ENCODE measurements at places on chromosomes 6 and 20.

DNA sequence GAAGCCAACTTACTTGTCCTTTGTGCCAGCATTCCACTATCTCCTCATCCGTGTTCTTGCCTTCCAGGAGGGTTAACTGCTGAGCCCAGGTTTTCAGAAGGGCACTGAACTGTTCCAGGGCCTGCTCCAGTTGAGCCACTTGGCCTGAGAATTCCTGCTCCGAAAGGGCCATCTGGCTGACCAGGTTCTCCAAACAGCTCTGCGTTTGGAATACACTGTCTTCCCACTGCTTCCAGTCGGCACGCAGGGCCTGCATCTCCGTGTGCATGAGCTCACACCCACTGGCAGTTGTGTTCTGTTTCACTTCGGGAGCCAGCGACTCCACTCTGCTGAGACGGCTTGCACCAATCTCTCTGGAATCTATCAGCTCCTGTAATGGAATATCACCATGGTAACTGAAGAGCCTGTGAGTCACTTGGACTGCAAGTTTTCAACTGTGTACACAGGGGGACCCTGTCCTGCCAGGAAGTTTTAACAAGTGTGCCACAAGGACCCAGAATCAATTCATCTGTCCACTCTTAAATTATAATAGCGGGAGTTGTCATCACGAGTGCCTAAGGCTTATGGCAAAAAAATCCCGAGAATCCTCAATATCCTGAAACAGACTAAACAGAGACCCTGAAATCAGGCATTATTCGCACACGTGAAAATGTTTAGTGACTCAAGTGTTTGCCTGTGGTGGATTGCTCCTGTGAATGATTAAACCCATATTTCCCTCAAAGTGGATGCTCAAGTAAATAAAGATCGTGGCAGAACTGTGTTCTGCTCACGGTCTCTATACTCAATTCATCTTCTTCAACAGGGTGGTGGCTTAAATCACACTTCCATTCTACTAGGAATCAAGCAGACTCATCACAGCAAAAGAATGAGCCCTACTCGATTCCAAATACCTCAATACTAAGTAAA, 255.9 kb downstream of the SYNE1 start:
- H3K4me1 ChIP-seq, result no peaks in the 10 kb centered on the region
- no peak for DNase-seq
- H3K27me3 ChIP-seq, result no peaks in the 10 kb centered on the region
- no peaks in the 10 kb centered on the region for H3K36me3 ChIP-seq
- peak overlapping the region; percentile 51 for H3K4me3 ChIP-seq

GRCh38 chr6:119482850-119483285, 133.3 kb upstream of the MAN1A1 start:
- DNase-seq, result no peak
- no peak overlapping the region for H3K27ac ChIP-seq
- H3K36me3 ChIP-seq, result no peaks in the 10 kb centered on the region
- H3K27me3 ChIP-seq, result no peaks in the 10 kb centered on the region
- no peaks in the 10 kb centered on the region for H3K4me1 ChIP-seq

- H3K27me3 ChIP-seq, result no peaks in the 10 kb centered on the region
- H3K4me3 ChIP-seq, result no peak overlapping the region
- DNase-seq, result no peak
- no peak overlapping the region for H3K27ac ChIP-seq
Measured at GRCh38 chr6:155341130-155341828, 27.0 kb upstream of the TFB1M start.

GRCh38 chr20:46604551-46605133, 46.6 kb downstream of the SLC13A3 start:
- no peak for DNase-seq
- H3K27ac ChIP-seq, result no peak overlapping the region
- no peaks in the 10 kb centered on the region for H3K27me3 ChIP-seq
- no peak overlapping the region for H3K4me3 ChIP-seq
- no peaks in the 10 kb centered on the region for H3K36me3 ChIP-seq

- no peak for DNase-seq
- H3K27me3 ChIP-seq, result no peaks in the 10 kb centered on the region
- peak overlapping the region; percentile 92 for H3K27ac ChIP-seq
- peak overlapping the region; percentile 65 for H3K4me3 ChIP-seq
- peaks cover 9% of the 10 kb centered on the region for H3K36me3 ChIP-seq
- H3K4me1 ChIP-seq, result peaks cover 15% of the 10 kb centered on the region
Measured at GRCh38 chr20:38748861-38749149, 545 bp downstream of the ACTR5 start.

- no peak for DNase-seq
- H3K27ac ChIP-seq, result no peak overlapping the region
- H3K4me1 ChIP-seq, result no peaks in the 10 kb centered on the region
- H3K4me3 ChIP-seq, result no peak overlapping the region
Measured at GRCh38 chr6:6191476-6191875, 129.0 kb downstream of the F13A1 start.

GRCh38 chr6:153207006-153207405, 75.9 kb upstream of the RGS17 start:
- H3K4me3 ChIP-seq, result no peak overlapping the region
- no peaks in the 10 kb centered on the region for H3K27me3 ChIP-seq
- no peaks in the 10 kb centered on the region for H3K36me3 ChIP-seq
- H3K27ac ChIP-seq, result no peak overlapping the region
- H3K4me1 ChIP-seq, result no peaks in the 10 kb centered on the region
- no peak for DNase-seq

GRCh38 chr20:44433751-44434538, 41.7 kb upstream of the TTPAL start:
- no peaks in the 10 kb centered on the region for H3K27me3 ChIP-seq
- H3K27ac ChIP-seq, result no peak overlapping the region
- no peak for DNase-seq
- no peaks in the 10 kb centered on the region for H3K36me3 ChIP-seq

- no peaks in the 10 kb centered on the region for H3K4me1 ChIP-seq
- no peaks in the 10 kb centered on the region for H3K36me3 ChIP-seq
- no peak overlapping the region for H3K27ac ChIP-seq
- H3K4me3 ChIP-seq, result no peak overlapping the region
- no peaks in the 10 kb centered on the region for H3K27me3 ChIP-seq
Measured at GRCh38 chr6:140855520-140855919, 1277.2 kb upstream of the GJE1 start.

DNA sequence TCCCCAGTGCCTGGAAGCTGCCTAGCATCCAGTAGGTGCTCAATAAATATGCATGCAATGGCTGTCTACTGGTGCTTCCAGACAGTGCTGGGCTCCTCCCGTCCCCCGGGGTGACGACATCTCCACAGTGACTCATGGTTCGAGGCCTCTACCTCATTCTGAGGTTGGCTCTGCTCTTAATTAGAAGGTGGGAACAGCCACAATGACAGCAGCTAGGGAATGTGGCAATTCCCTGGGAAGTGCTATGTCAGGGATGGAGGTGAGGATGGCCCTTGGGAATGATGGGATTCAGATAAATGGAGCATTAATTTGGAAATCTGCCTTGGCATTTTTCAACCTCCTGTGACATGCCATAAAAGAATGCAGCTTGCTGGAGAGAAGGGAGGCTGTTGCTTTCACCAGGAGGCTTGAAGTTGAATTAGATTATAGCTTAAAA, 43.5 kb upstream of the NFATC2 start:
- no peak overlapping the region for H3K27ac ChIP-seq
- H3K4me1 ChIP-seq, result no peaks in the 10 kb centered on the region
- no peak overlapping the region for H3K4me3 ChIP-seq
- no peaks in the 10 kb centered on the region for H3K27me3 ChIP-seq
- no peaks in the 10 kb centered on the region for H3K36me3 ChIP-seq

- H3K36me3 ChIP-seq, result no peaks in the 10 kb centered on the region
- no peak overlapping the region for H3K4me3 ChIP-seq
- H3K27ac ChIP-seq, result no peak overlapping the region
- no peaks in the 10 kb centered on the region for H3K27me3 ChIP-seq
Measured at GRCh38 chr6:11246722-11247121, 14.3 kb upstream of the NEDD9 start.

GRCh38 chr20:38859070-38859690, 53.7 kb downstream of the PPP1R16B start:
- no peak overlapping the region for H3K27ac ChIP-seq
- no peaks in the 10 kb centered on the region for H3K4me1 ChIP-seq
- H3K4me3 ChIP-seq, result no peak overlapping the region
- no peaks in the 10 kb centered on the region for H3K27me3 ChIP-seq
- no peaks in the 10 kb centered on the region for H3K36me3 ChIP-seq
- DNase-seq, result no peak

GRCh38 chr6:44286285-44286565, 16.0 kb downstream of the TMEM151B start:
- no peaks in the 10 kb centered on the region for H3K27me3 ChIP-seq
- no peak overlapping the region for H3K27ac ChIP-seq
- no peak for DNase-seq
- no peak overlapping the region for H3K4me3 ChIP-seq
- no peaks in the 10 kb centered on the region for H3K4me1 ChIP-seq

- peak within 1 kb of the TSS; percentile 80 for H3K4me3 ChIP-seq
- peaks cover 48% of the 10 kb centered on the region for H3K4me1 ChIP-seq
- no peaks in the 10 kb centered on the region for H3K27me3 ChIP-seq
Measured at GRCh38 chr6:43021270-43022047, at the start of gene RRP36. Gene RRP36 (plus strand): TSS chr6:43021623. CDS start chr6:43021655, 32 bp downstream.

GRCh38 chr20:57618091-57618763, 2.0 kb downstream of the ZBP1 start:
- H3K4me3 ChIP-seq, result no peak overlapping the region
- H3K4me1 ChIP-seq, result peaks cover 49% of the 10 kb centered on the region
- H3K27me3 ChIP-seq, result no peaks in the 10 kb centered on the region
- peak overlapping the region; percentile 46 for H3K27ac ChIP-seq
- no peak for DNase-seq
- H3K36me3 ChIP-seq, result no peaks in the 10 kb centered on the region

DNA sequence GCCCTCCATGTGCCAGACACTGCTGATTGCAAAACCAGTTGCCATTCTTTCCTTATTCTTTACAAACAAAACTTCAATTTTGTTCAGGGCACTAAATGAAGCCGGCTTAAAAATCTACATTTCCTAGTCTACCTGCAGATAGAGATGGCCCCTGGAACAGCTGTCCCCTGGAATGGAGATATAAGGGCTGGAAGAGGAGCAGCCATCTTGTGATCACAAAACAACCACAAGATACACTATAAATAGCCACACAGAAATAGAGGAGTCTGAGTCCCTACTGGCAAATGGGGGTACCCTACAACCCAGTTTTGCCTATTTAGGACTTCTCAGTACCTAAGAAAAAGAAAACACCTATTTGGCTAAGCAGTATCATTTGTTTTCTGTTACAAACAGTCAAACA, 115.9 kb upstream of the BEND6 start:
- no peaks in the 10 kb centered on the region for H3K36me3 ChIP-seq
- DNase-seq, result no peak

DNA sequence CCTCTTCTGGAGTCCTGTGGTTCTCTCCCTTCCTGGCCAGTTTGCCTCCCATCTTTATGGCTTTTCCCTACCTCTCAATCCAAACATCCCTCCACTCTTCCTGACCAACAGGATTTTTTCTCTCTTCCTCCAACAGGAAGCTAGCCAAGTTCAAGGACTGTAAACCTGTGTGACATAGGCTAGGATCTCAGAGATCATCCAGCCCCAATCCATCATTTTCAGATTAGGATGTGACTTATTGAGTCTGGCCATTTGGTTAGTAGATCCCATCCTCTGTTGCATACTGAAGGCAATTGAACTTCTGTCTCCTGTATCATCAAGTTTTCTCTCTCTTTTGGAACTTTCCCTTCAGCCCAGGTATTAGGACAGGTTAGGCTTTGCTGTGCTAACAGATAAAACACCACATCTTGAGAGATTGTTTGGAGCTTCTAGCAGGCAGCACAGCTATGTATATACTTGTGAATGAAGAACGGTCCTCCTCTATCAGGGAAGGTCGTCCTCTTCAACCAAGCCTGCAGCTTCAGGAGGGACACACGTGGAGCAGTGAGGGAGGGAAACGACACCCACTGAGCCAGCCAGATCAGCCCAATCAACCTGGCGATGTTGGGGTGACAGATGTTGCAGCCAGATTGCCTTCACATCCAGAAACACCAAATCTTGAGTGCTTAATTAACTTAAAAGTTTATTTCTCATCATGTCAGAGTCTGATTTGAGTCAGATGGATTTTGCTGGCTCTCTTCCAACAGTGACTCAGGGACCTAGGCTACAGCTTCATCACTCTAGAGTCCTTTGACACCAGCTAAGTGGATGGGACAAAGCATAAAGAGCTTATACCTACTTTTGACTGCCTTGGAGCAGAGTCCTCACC, 106.8 kb downstream of the GJA10 start:
- no peak overlapping the region for H3K4me3 ChIP-seq
- H3K27me3 ChIP-seq, result no peaks in the 10 kb centered on the region
- H3K27ac ChIP-seq, result no peak overlapping the region
- H3K36me3 ChIP-seq, result no peaks in the 10 kb centered on the region

DNA sequence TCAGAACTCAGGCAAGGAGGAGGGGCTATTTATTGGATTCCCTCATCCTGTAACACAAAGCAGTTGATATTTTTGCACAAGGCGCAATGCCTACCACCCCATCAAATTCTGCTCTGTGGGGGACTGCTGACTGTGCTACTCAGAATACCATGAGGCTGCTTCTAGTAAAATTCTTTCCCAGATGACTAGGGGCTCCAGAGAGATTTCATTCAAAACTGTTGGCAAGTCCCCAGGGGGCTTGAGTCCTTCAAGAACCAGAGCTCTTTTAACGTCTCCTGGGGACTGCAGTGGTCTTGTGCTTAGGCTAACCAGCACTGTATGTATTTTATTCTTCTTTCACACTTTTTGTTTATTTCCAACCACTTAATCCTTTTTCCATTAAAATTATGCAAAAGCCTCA, 365.9 kb upstream of the AGPAT4 start:
- H3K36me3 ChIP-seq, result no peaks in the 10 kb centered on the region
- H3K27ac ChIP-seq, result no peak overlapping the region
- no peaks in the 10 kb centered on the region for H3K27me3 ChIP-seq
- no peak for DNase-seq
- no peak overlapping the region for H3K4me3 ChIP-seq
- no peaks in the 10 kb centered on the region for H3K4me1 ChIP-seq

DNA sequence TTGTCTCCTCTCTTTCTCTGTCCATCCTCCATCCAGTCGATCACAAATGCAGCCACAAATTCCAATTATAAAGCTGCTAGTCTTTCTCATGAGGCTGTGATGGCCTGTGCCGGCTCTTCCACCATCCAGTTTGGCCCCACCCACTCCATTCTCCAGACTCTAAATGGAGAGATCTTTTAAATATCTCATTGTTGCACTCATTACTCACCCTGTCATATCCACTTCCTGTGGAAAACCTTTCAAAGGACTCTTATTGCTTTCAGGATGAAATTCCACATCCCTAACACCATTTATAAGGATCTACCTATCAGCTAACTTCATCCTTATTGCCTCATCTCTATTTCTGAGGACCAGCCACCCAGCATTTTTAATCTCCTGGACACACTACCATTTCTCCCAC, 70.6 kb downstream of the NRN1 start:
- no peaks in the 10 kb centered on the region for H3K36me3 ChIP-seq
- no peaks in the 10 kb centered on the region for H3K27me3 ChIP-seq
- H3K4me3 ChIP-seq, result no peak overlapping the region
- no peaks in the 10 kb centered on the region for H3K4me1 ChIP-seq
- DNase-seq, result no peak

DNA sequence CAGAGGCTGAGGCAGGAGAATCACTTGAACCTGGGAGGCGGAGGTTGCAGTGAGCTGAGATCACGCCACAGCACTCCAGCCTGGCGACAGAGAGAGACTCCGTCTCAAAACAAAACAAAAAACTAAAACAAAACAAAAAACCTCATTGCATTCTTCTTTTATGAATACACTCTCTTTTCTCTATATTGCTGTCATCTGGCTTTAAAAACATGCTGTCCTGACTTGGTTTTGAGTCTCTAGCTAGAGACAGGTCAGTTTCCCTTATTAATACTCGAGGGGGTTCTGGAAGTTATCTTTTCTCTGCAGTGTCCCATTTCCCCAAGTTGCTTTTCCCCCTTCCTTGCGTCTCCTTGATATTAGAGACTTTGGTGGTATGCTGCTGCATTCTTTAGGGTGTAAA, 50.9 kb downstream of the RIOK1 start:
- peaks cover 3% of the 10 kb centered on the region for H3K27me3 ChIP-seq
- DNase-seq, result no peak
- no peak overlapping the region for H3K4me3 ChIP-seq

All from esophagus squamous epithelium (tissue), 5 donors.